Stomach (tissue), 19 donors: ENCODE measurements at places on chromosomes 2 and 18. TPM values are rescaled to one million over a fixed set of nuclear protein-coding genes. Genes with fewer than 3 reads are reported as not detected.

Gene AOX1
- total RNA-seq = 6.4 TPM

Gene NYAP2
- under 0.01 TPM for total RNA-seq

Gene OR6B2
- not detected for total RNA-seq

Gene TMEM200C
- total RNA-seq = not detected

Gene DNAH7
- total RNA-seq = 1.7 TPM

Gene TP53I3
- 60.7 TPM for total RNA-seq

Gene PID1
- 17.7 TPM for total RNA-seq

Gene AGXT
- not detected for total RNA-seq

Gene TDRD15
- not detected for total RNA-seq

Gene ALPP
- not detected for total RNA-seq
